ENCODE measurements at places on chromosomes 5 and 9.

DNA sequence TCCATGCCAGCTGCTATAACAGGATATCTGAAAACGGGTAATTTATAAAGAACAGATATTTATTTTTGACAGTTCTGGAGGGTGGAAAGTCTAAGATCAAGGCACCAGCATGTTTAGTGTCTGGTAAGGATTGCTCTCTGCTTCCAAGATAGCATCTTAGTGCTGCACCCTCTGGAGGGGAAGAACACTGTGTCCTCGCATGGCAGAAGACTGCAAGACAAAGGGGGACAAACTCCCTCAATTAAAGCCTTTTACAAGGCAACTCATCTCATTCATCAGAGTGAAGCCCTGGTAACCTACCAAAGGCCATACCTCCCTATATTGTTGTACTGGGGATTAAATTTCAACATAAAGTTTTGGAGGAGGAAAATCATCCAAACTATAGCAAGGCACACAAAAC, 298.9 kb upstream of the EDIL3 start:
- DNase-seq: no peak

GRCh38 chr9:95764533-95765319, 110.8 kb upstream of the ERCC6L2 start:
- no peak for DNase-seq

GRCh38 chr9:70998962-70999361, 122.5 kb downstream of the TRPM3 start:
- DNase-seq: no peak

- no peak for DNase-seq
These were observed 158.6 kb upstream of the SHB start for GRCh38 chr9:38227656-38228055.

GRCh38 chr5:78235289-78235688, 59.2 kb downstream of the AP3B1 start:
- DNase-seq: no peak

DNA sequence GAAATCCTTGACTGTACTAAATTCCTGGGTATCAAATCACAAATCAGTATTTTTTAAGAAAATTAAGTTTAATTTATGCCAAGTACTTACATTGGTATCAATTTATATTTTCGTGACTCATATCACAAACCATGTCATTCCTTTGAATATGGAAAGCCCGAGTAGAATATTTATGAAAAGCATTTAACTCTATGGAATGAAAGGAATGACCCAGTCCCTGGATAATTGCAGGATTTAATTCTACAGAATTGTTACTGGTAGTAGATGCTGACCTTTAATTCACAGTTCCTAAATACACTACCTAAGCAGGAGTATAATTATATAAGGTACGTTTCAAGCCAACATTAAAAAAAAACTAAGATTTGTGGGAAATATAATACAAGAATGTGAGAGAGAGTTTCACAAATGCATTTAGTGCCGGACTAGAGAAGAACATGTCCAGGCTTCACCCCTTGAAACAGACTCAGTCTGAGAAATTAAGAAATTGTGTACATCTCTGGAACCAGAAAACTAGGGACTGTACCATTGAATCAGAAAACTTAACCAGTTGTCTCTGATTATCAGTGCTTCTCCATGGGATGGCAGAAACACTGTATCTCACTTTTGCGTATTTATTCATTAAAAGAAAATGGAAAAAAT, 28.5 kb upstream of the PLPPR1 start:
- no peak for DNase-seq

DNA sequence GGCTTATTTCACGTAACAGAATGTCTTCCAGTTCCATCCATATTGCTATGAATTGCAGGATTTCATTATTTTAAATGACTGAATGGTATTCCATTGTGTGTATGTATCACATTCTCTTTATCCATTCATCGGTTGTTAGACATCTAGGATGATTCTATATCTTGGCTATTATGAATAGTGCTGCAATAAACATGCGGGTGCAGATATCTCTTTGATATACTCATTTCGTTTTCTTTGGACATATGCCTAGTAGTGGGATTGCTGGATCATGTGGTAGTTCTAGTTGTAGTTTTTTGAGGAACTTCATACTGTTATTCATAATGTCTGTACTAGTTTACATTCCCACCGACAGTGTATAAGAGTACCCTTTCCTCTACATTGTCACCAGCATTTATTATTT, 460.5 kb downstream of the MAN2A1 start:
- DNase-seq: no peak

DNA sequence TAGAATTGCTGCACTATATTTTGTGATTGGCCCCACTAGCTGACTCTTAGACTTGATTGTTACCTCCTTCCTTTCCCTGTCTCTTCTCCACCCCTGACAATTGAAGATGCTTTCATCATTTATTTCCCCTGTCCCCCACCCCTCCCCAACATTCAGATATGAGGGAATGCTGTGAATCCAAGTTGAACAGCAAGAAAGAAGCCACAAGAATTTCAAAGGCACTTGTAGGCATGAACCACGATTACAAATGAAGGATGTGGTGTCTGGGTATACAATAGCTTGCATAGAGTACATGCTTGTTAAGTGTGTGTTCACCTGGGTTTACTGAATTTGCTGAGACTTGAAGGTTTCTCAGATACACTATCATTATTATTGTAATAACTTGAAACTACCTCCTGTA, 78.3 kb upstream of the TRIO start:
- DNase-seq: no peak

GRCh38 chr5:112555691-112556090, 136.6 kb upstream of the EPB41L4A start:
- DNase-seq: no peak

GRCh38 chr9:88923092-88923491, 68.2 kb upstream of the S1PR3 start:
- no peak for DNase-seq

GRCh38 chr5:160333721-160334120, 21.4 kb upstream of the CCNJL start:
- no peak for DNase-seq

DNA sequence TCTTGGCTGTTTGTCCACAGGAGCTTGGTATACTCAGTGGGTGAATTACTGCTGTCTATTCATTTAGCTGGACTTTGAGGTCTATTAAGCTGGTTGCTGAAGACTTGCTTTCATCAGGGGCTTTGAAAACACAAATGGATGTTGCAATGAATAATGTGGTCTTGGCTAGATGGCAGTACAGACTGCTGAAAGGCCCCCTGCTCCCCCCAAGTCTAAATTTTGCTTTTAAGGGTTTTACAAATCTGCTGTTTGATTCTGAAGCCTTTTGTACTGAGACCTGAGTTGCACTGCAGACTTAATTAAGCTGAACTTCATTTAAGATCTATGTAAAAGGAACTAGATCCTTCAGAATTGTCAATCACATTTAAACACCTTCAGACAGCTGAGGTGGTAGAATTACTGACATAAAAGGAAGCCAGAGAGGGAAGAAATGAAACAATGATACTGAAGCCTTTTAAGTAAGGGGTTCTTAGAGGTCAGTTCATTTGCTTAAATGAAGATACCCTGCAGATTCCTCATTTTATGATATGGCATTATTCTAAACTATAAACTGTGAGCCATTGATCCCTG, 37.3 kb downstream of the KCTD16 start:
- DNase-seq: no peak

GRCh38 chr5:90802474-90803317, 244.1 kb downstream of the ADGRV1 start:
- no peak for DNase-seq

- no peak for DNase-seq
These were observed 246.3 kb downstream of the BNC2 start for GRCh38 chr9:16623989-16624743.

DNA sequence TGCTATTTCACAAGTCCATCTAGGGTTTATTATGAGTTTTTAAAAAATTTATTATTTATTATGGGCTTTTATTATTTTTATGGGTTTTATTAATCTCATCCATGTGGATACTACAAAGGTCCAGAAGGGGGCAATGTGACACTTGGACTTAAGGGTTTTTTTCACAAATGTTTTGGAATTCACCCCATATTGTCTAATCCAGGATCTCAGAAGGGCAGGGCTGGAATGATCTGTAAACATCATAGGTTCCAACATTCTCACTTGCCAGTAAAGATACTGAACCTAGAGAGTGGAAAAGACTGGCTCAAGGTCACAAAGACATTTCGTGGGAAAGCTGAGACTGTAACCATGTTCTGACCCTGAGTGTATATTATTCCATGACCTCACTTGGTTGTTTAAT, 35.6 kb downstream of the NIM1K start:
- DNase-seq: no peak

- no peak for DNase-seq
These were observed 17.8 kb upstream of the LAMC3 start for GRCh38 chr9:130990978-130991777.

DNA sequence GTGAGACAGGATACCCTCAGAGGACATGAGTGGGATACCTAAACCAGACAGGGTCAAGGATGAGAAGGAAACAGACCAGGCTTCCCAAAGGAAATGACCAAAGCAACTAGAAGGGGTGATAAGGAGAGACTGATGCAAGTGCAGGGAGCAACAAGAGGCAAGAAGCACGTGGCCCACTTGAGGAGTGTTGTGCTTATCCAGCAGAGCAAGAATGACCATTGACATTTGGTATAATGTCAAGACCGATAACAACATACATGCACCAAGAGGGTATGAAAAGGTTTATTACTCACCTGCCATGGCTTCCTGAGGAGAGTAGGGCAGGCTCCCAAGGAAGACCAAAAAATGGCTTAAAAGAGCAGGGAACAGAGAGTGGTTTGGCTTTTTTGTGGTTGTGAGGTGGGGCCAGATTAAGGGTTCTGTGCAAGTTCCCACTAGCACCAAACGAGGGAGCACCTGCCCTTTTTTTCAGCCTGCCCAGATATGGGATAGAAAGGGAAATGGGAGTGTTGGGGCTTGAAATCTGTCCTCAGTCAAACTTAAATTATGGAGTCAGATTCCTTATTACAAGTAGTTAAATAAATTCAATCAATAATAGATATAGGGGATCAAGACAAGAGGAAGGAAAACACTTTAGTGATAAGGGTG, 513.6 kb downstream of the RASEF start:
- no peak for DNase-seq

- no peak for DNase-seq
These were observed 11.4 kb downstream of the ADGRV1 start for GRCh38 chr5:90570034-90570433.

DNA sequence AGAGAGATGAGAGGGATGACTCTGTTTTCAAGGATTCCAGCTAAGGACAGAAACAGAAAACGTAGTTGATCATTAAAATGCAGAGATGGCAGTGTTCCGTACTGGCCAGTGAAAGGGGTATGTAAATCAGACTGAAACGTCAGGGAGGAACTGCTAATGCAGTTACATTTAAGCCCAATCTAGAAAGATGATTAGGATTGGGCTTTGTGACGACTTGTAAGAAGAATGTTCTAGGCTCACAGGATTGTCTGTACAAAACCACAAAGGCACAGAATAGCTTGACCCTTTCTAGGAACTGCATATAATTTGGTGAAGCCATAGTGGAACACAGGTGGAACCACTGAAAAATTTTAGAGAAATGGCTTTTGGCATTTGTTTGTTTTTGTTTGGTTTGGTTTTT, 55.6 kb upstream of the TESK1 start:
- DNase-seq: no peak

Data from T-helper 22 cell (primary cell).